ENCODE measurements at places on chromosomes 6 and 20.
A peak's percentile ranks its signal among the peaks of the same experiment; 100 is the strongest.

- no peak for DNase-seq
Measured at GRCh38 chr20:46999801-47000465, 105.3 kb downstream of the EYA2 start.

DNA sequence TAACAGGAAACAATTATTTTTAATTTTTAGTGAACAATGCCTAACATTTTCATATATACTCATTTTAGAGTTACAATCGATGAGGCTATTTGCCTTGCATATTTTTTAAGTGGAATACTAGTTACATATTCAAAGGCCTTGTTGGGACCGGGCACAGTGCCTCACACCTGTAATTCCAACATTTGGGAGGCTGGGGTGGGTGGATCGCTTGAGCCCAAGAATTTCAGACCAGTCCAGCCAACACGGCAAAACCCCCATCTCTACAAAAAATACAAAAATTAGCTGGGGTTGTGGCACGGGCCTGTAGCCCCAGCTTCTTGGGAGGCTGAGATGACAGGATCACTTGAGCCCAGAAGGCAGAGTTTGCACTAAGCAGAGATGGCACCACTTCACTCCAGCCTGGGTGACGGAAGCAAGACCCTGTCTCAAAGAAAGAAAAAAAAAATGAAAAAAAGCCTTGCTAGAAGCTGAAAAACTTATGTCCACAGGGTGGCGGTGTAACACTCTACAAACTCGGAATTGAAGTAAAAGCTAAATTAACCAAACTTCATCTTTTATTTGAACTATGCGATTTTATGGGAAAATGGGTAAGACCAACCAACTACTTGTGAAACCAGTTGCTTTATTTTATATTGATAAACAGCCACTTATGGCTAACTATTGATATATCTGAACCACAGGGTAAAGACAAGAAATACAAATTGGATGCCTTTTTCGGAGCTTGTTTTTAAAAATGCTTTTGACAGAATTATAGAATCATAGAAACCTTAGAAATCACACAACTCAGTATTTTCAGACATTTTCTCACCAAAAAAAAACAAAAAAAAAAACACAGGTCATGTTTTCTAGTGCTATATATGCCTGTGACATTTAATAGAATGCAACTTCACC, 24.1 kb upstream of the ROS1 start:
- peak; percentile 78 for DNase-seq

DNA sequence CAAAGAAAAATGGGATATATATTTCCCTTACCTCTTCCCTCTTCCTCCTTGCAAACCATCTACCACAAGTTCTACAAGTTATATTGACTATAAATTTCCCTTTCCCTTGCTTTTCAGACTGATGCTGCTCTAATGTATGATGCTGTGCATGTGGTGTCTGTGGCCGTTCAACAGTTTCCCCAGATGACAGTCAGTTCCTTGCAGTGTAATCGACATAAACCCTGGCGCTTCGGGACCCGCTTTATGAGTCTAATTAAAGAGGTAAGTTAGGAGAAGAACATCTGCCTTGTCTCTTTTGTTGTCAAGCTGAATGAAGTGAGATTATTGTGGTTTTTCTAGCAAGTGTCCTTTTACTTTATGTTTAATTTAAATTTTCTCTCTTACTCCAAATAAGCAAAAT, 406.0 kb downstream of the GRIK2 start:
- DNase-seq = no peak

- DNase-seq = peak; percentile 83
Measured at GRCh38 chr6:111230351-111231089, 143.2 kb downstream of the SLC16A10 start.

DNA sequence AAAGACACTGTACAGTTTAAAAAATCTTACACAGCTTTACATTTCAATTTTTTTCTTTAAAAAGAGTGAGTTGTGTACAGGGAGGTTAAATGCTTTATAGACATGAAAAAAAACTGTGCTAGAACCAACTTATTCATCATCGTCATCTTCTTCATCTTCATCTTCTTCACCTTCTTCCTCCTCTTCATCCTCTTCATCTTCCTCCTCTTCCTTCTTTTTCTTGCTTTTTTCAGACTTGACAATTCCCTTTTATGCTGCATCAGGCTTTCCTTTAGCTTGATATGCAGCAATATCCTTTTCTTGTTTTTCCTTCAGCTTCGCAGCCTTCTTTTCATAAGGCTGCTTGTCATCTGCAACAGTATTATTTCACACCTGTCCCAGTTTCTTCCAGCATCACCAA, 34.3 kb upstream of the TMEM30A start:
- DNase-seq = no peak

GRCh38 chr6:141540207-141540606, 592.5 kb upstream of the GJE1 start:
- DNase-seq = no peak
